Lung microvascular endothelial cell (primary cell): ENCODE measurements at places on chromosomes 16 and 17. TPM values are rescaled to one million over a fixed set of nuclear protein-coding genes. Genes with fewer than 3 reads are reported as not detected.

GRCh38 chr17:57676543-57676942, 68.6 kb downstream of the CCDC182 start:
- DNase-seq: no peak

GRCh38 chr16:935684-936083, 35.1 kb downstream of the LMF1 start:
- no peak for DNase-seq

- DNase-seq: no peak
These were observed 157.8 kb downstream of the HS3ST3B1 start for GRCh38 chr17:14458724-14459123.

GRCh38 chr17:8925808-8926207, 39.7 kb downstream of the PIK3R5 start:
- no peak for DNase-seq

DNA sequence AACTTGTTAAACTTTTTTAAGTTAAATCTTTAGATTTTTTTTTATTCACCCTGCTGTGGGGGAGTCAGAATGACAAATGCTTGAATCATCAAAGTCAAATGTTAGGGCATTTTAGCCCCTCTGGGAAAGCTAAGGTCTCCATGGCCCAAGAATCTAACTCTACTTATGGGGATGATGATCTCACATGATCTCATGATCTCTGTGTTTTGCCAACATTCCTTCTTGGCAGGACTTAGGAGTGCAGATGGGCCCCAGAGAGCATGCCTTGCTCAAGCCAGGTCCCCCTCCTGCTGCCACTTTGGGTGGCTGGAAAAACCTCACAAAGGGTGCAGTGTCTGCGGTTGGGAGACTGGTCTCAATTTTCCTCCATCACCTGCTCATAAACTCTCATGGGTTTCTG, 108.6 kb downstream of the PRKCB start:
- no peak for DNase-seq

DNA sequence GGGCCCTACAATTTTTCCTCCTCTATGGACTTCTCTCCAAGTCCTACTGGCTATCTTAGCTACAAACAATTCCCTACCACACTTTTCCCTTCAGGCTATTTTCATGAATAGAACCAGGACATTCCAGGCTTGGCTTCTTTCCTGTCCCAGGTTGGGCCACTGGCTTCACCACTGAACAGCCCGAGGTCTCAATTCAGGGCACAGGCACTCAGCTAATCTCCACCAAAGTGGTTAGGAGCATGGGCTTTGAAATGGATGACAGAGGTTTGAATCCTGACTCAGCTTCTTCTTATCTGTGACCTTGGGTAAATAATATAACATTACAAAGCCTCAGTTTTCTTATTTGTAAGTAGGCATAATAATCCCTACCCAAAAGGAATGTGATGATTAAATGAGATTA, 50.9 kb upstream of the ZNF629 start:
- DNase-seq: no peak

- no peak for DNase-seq
These were observed 546 bp upstream of the NDUFB10 start for GRCh38 chr16:1958715-1959268.

GRCh38 chr17:66814570-66814969, 20.3 kb upstream of the CACNG5 start:
- DNase-seq: no peak

DNA sequence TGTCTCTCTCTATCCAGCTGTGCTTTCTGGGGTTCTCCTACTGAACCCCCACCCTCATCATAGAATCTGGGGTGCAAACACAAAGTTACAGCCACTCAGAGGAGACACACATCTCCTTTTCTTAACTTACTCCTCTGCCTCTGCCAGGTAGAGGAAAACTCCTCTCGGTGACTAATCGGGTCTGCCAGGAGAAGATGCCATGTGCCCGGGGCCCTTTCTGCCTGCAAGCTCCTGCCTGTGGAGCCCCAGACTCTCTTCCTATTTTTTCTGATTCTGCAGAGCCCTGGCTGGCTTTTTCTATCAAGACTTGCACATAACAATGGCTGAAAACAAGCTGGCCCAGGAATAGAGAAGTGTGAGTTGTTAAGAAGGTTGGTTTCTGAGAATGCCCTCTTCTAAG, 10.4 kb downstream of the SLC6A4 start:
- DNase-seq: no peak

DNA sequence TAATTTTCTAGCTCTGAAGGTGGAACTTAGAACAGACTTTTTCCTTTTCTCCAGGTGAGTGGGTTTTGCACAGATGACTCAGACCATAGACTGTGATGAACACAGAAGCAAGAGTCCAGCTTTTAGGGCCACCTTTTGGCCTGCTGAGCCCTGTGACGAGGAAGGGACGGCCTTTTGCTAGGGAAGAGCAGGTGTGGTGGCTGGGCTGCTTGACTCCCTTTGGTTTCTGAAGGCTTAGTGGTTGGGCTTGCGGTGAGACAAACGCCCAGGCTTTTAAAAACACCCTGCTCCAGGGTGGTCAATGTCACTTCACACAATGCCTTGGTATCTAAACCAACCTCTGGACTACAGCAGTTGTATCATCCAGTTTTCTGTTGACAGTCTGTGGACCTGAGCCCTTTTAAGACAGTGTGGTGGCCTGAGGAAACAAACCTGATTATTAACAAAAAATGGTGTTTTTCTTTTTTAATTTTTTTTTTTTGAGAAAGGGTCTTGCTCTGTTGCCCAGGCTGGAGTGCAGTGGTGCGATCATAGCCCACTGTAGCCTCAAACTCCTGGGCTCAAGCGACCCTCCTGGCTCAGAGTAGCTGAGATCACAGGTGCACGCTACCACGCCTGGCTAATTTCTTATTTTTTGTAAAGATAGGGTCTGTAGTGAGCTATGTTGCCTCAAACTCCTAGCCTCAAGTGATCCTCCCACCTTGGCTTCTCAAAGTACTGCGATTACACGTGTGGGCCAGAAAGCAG, 134.0 kb downstream of the SNX29 start:
- DNase-seq: no peak

DNA sequence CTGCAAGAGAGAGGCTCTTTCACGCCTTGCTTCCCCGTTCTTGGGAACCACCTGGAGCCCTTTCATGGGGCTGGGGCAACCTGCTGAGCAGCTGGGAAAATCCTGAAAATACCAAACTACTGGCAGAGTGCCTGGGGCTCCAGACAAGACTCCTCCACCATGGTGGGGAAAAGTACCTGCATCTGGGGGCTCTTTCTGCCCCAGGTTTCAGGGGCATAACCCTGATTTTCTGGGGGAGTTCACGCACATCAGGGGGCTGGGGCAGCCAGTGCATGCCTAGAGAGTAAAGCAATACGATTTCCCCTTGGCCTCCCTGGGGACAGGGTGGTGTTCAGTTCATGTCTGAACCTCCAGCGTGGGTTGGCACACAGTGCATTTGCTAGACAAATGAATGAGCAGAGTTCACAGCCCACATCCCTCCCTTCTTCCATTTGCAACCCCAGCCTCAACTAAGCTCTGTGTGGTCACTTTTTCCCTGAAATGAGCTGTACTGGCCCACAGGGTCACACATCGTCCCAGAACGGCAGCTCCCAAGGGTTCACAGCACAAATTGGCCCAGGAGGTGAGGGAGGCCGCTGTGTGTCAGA, 5.2 kb upstream of the CDC42EP4 start:
- DNase-seq: no peak

The ABCA10 gene
- total RNA-seq: 0.22 and 0.60 TPM in 2 replicates

The MMP28 gene
- 0.40 and 0.87 TPM in 2 replicates for total RNA-seq

The LLGL2 gene
- 8.3 and 14.7 TPM in 2 replicates for total RNA-seq

The RNF157 gene
- 0.20 and 0.22 TPM in 2 replicates for total RNA-seq

The SNTB2 gene
- 39.0 and 72.0 TPM in 2 replicates for total RNA-seq

The SLC2A4 gene
- 0.22 and 0.60 TPM in 2 replicates for total RNA-seq
